ENCODE measurements at places on chromosomes 4 and X. TPM values are rescaled to one million over a fixed set of nuclear protein-coding genes. Genes with fewer than 3 reads are reported as not detected.

- no peaks in the 10 kb centered on the region for H3K36me3 ChIP-seq
- H3K4me3 ChIP-seq, result peak overlapping the region; percentile 39
- no peaks in the 10 kb centered on the region for H3K4me1 ChIP-seq
- H3K27me3 ChIP-seq, result no peaks in the 10 kb centered on the region
- no peak overlapping the region for H3K27ac ChIP-seq
Observed at GRCh38 chrX:6225288-6225910, 3.3 kb downstream of the NLGN4X start.

GRCh38 chrX:85303544-85303943, 59.8 kb downstream of the ZNF711 start:
- no peaks in the 10 kb centered on the region for H3K4me1 ChIP-seq
- no peaks in the 10 kb centered on the region for H3K36me3 ChIP-seq
- no peak overlapping the region for H3K4me3 ChIP-seq
- H3K27me3 ChIP-seq, result no peaks in the 10 kb centered on the region

DNA sequence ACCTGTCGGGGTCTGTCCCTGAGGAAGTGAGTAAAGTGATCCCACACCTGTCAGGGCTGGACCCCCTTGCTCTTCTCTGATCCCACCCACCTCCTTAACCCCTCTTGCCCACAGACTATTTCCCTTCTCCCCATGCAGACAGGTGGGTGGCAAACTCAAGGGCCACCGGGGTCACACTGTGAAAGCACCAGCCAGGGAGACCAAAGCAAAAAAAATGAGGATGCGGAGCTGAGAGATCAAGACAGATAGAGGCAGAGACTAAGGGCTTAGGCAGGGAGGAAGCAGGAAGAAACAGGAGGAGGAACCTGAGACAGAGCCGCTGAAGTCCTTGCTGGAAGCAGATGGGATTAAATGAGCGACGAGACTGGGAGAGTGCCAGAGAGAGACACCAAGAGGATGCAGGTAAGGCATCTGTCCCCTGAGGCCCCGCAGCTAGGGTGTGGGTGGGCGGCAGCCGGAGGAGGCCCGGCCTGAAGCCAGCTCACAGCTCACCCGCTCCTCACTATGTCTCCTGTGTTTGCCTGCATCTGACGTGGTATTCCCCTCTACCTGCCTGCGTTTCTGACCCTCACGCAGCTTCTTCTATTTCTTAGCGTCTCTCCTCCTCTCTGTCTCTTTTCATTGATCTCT, 7.2 kb downstream of the TIMM17B start:
- H3K27me3 ChIP-seq, result no peaks in the 10 kb centered on the region
- no peaks in the 10 kb centered on the region for H3K36me3 ChIP-seq
- no peak for DNase-seq
- H3K27ac ChIP-seq, result no peak overlapping the region
- no peaks in the 10 kb centered on the region for H3K4me1 ChIP-seq

DNA sequence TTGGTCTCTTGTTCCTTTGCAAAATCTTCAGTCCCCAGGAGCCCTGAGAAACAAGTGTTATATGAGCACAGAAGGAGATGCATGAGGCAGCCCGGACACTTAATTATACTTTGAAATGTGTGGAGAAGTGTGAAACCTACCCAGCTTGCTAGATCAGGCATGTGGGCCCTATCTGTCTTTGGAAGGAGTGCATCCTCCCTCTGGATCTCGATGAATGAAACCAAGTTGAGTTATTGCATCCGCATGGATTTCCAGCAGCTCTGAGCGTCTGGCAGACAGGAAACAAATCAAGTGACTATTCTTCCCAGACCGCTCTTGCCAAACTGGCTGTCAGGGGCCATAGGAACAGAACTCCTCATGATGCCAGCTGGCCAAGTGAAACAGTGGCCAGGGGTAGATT, 19.6 kb upstream of the SOWAHD start:
- no peaks in the 10 kb centered on the region for H3K4me1 ChIP-seq
- H3K36me3 ChIP-seq, result no peaks in the 10 kb centered on the region
- no peaks in the 10 kb centered on the region for H3K27me3 ChIP-seq

GRCh38 chrX:150226223-150226965, 136.7 kb upstream of the MAMLD1 start:
- no peak overlapping the region for H3K27ac ChIP-seq
- H3K4me3 ChIP-seq, result no peak overlapping the region
- H3K27me3 ChIP-seq, result no peaks in the 10 kb centered on the region
- no peaks in the 10 kb centered on the region for H3K4me1 ChIP-seq
- DNase-seq, result no peak
- no peaks in the 10 kb centered on the region for H3K36me3 ChIP-seq

SCD5 gene
- 32.8 TPM for total RNA-seq

CNKSR2 gene
- 2.5 TPM for total RNA-seq

- H3K27me3 ChIP-seq, result no peaks in the 10 kb centered on the region
- DNase-seq, result peak; percentile 79
- H3K36me3 ChIP-seq, result no peaks in the 10 kb centered on the region
- H3K27ac ChIP-seq, result peak within 1 kb of the TSS; percentile 67
Observed at GRCh38 chrX:103376118-103376978, at the start of gene BEX3. BEX3 (plus strand) TSS chrX:103376538; CDS start chrX:103377522, 984 bp downstream.

GRCh38 chr4:26377328-26378311, 56.8 kb downstream of the RBPJ start:
- H3K27me3 ChIP-seq, result no peaks in the 10 kb centered on the region
- H3K36me3 ChIP-seq, result no peaks in the 10 kb centered on the region
- H3K4me3 ChIP-seq, result no peak overlapping the region
- H3K27ac ChIP-seq, result no peak overlapping the region
- peaks cover 16% of the 10 kb centered on the region for H3K4me1 ChIP-seq

DNA sequence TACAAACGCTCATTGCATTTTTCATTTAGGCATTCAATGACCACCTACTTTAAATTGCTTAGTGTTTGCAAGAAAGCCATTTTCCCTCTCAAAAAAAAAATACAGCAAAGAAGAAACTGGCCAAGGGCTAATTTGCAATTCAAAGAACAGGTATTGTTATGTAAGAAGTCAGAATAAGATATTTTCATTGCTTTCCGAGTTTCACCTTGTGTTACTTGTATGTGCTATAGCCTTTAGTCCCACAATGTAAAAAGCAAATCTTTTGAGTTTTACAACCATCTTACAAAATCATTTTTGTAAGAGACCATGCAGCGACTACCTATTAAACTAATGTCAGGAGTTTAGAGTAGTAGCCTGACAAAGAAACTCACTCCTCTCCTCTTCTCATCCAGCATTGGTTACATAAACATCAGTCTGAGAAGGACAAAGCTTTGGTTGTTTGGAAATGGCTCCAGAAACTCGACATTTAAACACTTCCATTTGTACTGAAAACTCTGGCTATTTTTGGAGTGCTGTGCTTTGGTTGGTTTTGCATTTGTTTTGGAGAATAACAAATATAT, 15.3 kb downstream of the TENM3 start:
- H3K27ac ChIP-seq, result no peak overlapping the region
- H3K27me3 ChIP-seq, result no peaks in the 10 kb centered on the region
- no peak overlapping the region for H3K4me3 ChIP-seq
- H3K36me3 ChIP-seq, result no peaks in the 10 kb centered on the region

AKAP4 gene
- total RNA-seq, result not detected

GRCh38 chrX:123206176-123206575, 22.1 kb downstream of the GRIA3 start:
- H3K27me3 ChIP-seq, result no peaks in the 10 kb centered on the region
- no peak for DNase-seq
- H3K36me3 ChIP-seq, result no peaks in the 10 kb centered on the region
- no peak overlapping the region for H3K4me3 ChIP-seq
- no peak overlapping the region for H3K27ac ChIP-seq

VEGFD gene
- total RNA-seq, result 0.25 TPM

GRCh38 chrX:153640045-153640686, 6.8 kb upstream of the DUSP9 start:
- H3K4me3 ChIP-seq, result no peak overlapping the region
- no peaks in the 10 kb centered on the region for H3K4me1 ChIP-seq
- DNase-seq, result no peak

CT47B1 gene
- not detected for total RNA-seq

GRCh38 chrX:133300591-133300990, 82.4 kb upstream of the TFDP3 start:
- no peaks in the 10 kb centered on the region for H3K4me1 ChIP-seq
- no peak overlapping the region for H3K27ac ChIP-seq
- no peak for DNase-seq
- no peaks in the 10 kb centered on the region for H3K27me3 ChIP-seq
- no peaks in the 10 kb centered on the region for H3K36me3 ChIP-seq

GRCh38 chr4:158810487-158811215, 41.8 kb downstream of the FNIP2 start:
- no peaks in the 10 kb centered on the region for H3K36me3 ChIP-seq
- H3K27ac ChIP-seq, result peak overlapping the region; percentile 71
- peaks cover 65% of the 10 kb centered on the region for H3K4me1 ChIP-seq
- no peak overlapping the region for H3K4me3 ChIP-seq
- H3K27me3 ChIP-seq, result no peaks in the 10 kb centered on the region
- no peak for DNase-seq

GRCh38 chr4:23930750-23931488, 41.1 kb upstream of the PPARGC1A start:
- DNase-seq, result peak; percentile 41
- H3K4me1 ChIP-seq, result no peaks in the 10 kb centered on the region
- H3K4me3 ChIP-seq, result no peak overlapping the region
- no peaks in the 10 kb centered on the region for H3K27me3 ChIP-seq

DNA sequence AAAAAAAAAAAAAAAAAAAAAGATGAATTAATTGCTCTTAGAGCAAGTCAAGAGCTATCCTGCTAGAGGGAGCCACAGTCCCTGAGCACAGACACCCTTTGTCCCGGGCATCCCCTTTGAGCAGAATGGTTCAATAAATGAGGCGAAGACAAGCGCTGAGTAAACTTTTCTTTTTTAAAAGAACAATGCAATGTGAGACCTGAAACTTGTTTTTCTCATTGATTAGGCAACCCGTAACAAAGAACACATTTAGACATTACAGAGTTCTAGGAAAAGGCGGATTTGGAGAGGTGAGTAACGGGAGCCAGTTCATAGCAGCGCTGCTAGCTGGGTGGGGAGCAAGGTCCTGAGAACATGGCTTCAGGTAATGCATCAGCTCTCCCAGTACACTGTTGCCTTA, 46.1 kb downstream of the GRK4 start:
- H3K4me3 ChIP-seq, result no peak overlapping the region
- no peak overlapping the region for H3K27ac ChIP-seq
- peaks cover 13% of the 10 kb centered on the region for H3K4me1 ChIP-seq
- H3K27me3 ChIP-seq, result no peaks in the 10 kb centered on the region
- no peak for DNase-seq
- no peaks in the 10 kb centered on the region for H3K36me3 ChIP-seq

GRCh38 chr4:52014903-52015302, 5.3 kb downstream of the LRRC66 start:
- DNase-seq, result no peak
- H3K27me3 ChIP-seq, result no peaks in the 10 kb centered on the region
- H3K27ac ChIP-seq, result no peak overlapping the region
- H3K36me3 ChIP-seq, result no peaks in the 10 kb centered on the region
- H3K4me1 ChIP-seq, result peaks cover 3% of the 10 kb centered on the region

BMPR1B gene
- 1.6 TPM for total RNA-seq

DNA sequence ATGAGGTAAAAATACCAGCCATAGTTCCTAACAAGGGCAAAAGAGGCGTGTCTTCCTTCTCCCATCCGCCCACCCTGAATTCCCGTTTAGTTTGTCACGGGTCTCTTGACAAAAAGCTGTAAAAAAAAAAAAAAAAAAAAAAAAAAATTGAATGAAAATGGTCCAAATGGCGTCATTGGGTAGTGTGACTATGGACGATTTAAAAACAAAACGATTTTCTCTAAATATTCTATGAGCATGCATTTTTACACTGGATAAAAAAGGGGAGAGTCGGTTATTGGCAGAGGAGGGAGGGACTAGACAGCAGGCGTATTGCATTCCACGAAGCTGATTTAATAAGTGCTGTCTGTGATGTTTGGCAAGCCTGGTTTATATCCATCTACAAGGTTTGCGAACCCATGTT, at the start of gene FAM133A:
Gene FAM133A, plus strand, starts transcription at position 338 of the 403 bp plus-strand sequence. CDS start 35,214 bp downstream, outside the sequence.
- no peaks in the 10 kb centered on the region for H3K27me3 ChIP-seq
- no peak within 1 kb of the TSS for H3K27ac ChIP-seq
- DNase-seq, result no peak
- H3K4me3 ChIP-seq, result peak within 1 kb of the TSS; percentile 19
- no peaks in the 10 kb centered on the region for H3K36me3 ChIP-seq

HNRNPDL gene
- 134 TPM for total RNA-seq

STATH gene
- not detected for total RNA-seq

GRCh38 chr4:68732653-68733466, 62.4 kb upstream of the UGT2B15 start:
- DNase-seq, result no peak
- H3K36me3 ChIP-seq, result no peaks in the 10 kb centered on the region
- peaks cover 16% of the 10 kb centered on the region for H3K4me1 ChIP-seq
- no peak overlapping the region for H3K4me3 ChIP-seq

HTN3 gene
- total RNA-seq, result not detected

SPATA4 gene
- total RNA-seq, result not detected

GPM6B gene
- total RNA-seq, result 0.88 TPM

- no peaks in the 10 kb centered on the region for H3K27me3 ChIP-seq
- DNase-seq, result no peak
- no peak overlapping the region for H3K27ac ChIP-seq
- H3K4me3 ChIP-seq, result no peak overlapping the region
- H3K36me3 ChIP-seq, result no peaks in the 10 kb centered on the region
Observed at GRCh38 chr4:66275411-66276038, 605.2 kb upstream of the EPHA5 start.

- H3K36me3 ChIP-seq, result no peaks in the 10 kb centered on the region
- no peak overlapping the region for H3K4me3 ChIP-seq
- H3K4me1 ChIP-seq, result no peaks in the 10 kb centered on the region
- DNase-seq, result no peak
Observed at GRCh38 chr4:171794528-171794927, 18.7 kb upstream of the GALNTL6 start.

POU3F4 gene
- not detected for total RNA-seq

GRCh38 chr4:143482840-143483239, 30.7 kb upstream of the SMARCA5 start:
- H3K4me1 ChIP-seq, result no peaks in the 10 kb centered on the region
- no peak overlapping the region for H3K27ac ChIP-seq

DNA sequence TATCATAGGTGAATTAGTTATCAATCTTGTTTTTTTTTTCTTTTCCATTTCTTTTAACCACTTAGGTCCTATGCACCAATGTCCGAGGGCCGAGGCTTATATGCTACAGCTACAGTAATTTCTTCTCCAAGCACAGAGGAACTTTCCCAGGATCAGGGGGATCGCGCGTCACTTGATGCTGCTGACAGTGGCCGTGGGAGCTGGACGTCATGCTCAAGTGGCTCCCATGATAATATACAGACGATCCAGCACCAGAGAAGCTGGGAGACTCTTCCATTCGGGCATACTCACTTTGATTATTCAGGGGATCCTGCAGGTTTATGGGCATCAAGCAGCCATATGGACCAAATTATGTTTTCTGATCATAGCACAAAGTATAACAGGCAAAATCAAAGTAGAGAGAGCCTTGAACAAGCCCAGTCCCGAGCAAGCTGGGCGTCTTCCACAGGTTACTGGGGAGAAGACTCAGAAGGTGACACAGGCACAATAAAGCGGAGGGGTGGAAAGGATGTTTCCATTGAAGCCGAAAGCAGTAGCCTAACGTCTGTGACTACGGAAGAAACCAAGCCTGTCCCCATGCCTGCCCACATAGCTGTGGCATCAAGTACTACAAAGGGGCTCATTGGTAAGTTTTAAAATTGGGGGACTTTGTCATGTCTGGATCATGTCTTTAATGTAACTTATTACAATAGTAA, 250.7 kb downstream of the RAPGEF2 start:
- no peak overlapping the region for H3K4me3 ChIP-seq
- no peaks in the 10 kb centered on the region for H3K27me3 ChIP-seq
- H3K4me1 ChIP-seq, result no peaks in the 10 kb centered on the region
- no peak for DNase-seq
- H3K36me3 ChIP-seq, result peaks cover 44% of the 10 kb centered on the region

GUCY1A1 gene
- total RNA-seq, result 26.4 TPM

- H3K27me3 ChIP-seq, result no peaks in the 10 kb centered on the region
- H3K27ac ChIP-seq, result no peak overlapping the region
- no peak for DNase-seq
- no peak overlapping the region for H3K4me3 ChIP-seq
- H3K4me1 ChIP-seq, result peaks cover 2% of the 10 kb centered on the region
Observed at GRCh38 chr4:147651563-147651962, 32.4 kb downstream of the PRMT9 start.
